ENCODE measurements at places on chromosomes 6 and 20.

DNA sequence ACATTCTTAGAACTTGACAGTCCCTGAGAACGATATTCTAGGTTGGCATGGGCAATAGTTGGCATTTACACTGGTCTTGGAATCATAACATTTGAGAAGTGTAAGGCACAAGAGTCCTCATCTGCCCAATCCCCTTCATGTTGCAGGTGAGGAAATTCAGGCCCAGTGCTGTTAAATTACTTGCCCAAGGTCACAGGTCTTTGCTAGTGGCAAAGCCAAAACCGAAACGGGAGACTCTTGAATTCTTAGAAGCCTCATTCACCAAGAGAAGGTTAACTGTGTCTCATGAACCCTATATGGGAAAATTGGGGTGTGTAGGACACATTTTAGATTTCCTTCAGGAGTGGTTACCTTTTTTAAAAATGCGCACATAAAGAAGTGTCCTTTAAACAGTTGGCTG lies 7.2 kb downstream of the E2F3 start:
- no peak for DNase-seq

DNA sequence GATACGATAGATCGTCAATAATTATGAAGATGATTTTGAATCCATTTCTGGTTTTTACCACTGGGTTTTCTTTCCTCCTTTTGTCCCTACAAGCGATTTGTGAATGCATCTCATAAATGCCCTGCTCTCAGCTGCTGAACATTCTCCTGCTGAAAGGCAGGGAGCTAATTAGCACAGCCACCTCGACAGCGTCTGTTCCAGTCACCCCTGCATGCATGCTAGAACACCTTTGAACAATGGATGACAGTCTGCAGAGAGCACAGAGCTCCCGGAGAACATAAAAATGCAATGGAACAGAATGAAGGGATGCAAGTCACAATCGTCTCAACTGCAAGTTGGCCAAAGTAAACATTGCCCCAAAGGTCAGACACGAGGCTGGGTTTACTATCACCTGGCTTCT lies 105.8 kb downstream of the SLC35B3 start:
- no peak for DNase-seq

- DNase-seq, result no peak
Observed at GRCh38 chr6:66866801-66867200, 1159.8 kb upstream of the EYS start.

GRCh38 chr6:56742122-56742791 lies 99.6 kb upstream of the DST start:
- DNase-seq, result no peak

GRCh38 chr6:170429450-170429849 lies 122.9 kb downstream of the FAM120B start:
- no peak for DNase-seq

DNA sequence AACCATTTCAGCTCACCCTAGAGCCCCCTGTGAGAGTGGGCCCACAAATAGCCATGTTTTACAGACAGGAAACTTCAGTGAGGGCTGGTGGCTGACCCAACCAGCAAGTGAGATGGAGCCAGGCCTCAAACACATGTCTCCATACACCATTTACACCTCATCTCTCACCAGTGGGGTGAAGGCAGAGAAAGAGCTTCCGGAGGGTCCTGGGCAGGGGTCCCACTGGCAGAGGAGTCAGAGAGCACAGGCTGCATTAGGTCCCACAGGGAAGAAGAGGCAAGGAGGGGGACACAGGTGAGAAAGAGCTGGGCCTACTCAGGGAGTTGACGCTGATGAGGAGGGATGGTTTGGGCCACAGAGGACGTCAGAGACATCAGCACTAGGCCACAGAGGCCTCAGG lies 172.6 kb downstream of the VEGFA start:
- DNase-seq, result no peak

- DNase-seq, result no peak
Observed at GRCh38 chr6:74250161-74250818, 554.3 kb downstream of the CD109 start.

DNA sequence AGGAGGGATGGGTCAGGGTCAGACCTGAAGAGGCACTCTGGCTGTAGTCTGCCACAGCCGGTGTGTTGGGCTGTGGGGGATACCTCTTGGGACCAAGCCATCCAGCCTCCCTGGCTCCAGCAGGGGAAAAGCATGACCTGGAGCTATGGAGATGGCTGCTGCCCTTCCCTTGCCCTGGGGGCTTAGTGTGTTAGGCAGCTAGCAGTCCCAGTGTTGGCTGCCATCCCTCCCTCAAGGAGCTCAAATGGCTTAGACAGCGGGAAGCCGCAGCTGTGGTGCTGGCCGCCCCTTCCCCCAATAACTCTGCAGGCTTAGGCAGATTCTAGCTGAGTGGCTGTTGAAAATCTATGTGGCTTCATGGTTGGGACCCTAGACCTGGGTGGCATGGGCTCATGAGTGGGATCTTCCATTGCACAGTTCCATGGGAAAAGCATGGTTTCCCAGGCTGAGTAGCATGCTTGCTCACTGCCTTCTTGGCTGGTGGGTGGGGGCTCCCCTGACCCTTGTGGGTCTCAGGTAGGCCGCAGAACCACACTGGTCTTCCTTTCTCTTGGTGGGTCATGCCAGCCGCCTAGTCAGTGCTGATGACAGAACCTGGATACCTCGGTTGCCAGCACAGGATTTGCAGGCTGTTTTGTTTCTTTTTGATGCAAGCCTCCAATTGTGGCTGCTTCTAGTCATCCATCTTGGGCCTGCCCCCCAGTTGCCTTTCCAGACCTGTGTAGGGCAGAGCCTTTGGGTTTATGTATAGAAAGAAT lies 69.0 kb upstream of the AHI1 start:
- DNase-seq, result no peak

DNA sequence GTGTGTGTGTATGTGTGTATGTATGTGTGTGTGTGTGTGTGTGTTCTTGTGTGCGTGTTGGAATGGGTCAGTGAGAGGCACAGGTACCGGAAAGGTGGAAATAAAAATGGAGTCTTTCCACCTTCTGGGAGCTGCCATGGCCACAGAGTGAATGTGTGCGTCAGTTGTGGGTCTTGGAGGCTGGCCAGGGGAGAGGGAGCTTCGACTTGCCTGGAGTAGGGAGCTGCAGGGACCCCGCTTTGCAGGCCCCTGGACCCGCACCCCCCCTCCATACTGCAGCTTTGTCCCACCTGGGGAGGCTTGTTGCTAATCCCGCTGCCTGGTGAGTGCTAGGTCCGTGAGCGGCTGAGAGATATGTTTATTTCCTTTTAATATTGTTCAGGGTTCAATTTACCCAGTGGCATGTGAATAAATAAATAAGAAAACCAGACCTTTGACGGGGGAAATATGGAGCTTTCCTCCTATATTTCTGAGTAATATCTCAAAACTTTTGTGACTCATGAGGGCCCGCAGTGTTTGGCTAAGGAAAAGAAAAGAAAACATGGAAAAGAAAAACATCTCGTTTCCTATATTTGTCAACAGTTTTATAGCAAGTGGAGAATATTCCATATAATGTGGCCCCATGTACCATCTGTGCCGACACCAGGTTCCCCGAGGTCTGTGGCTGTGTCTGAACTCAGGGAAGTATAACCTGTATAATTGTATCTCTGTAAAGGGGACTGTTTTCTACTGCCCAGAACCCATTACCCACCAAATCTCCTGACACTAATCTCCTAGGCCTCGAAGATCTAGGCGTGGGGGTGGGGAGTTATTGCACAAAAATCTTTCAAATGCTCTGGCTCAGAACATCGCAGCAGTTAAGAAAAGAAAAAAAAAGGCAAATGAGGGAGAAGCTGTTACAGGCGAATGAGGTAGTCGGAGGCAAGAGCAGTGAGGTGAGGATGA lies 24.6 kb upstream of the CCDC167 start:
- DNase-seq, result no peak

GRCh38 chr6:141097471-141097870 lies 1035.3 kb upstream of the GJE1 start:
- DNase-seq, result no peak

- no peak for DNase-seq
Observed at GRCh38 chr6:3819161-3820110, 29.7 kb upstream of the FAM50B start.
